ENCODE measurements at places on chromosomes 2 and 18. TPM values are rescaled to one million over a fixed set of nuclear protein-coding genes. Genes with fewer than 3 reads are reported as not detected.

GPR39 gene
- not detected for total RNA-seq

GRCh38 chr2:156156580-156156979 is 175.9 kb downstream of the NR4A2 start:
- no peak for DNase-seq

KIAA2012 gene
- not detected for total RNA-seq

GRCh38 chr2:102796337-102796736 is 34.5 kb downstream of the TMEM182 start:
- no peak for DNase-seq

DNA sequence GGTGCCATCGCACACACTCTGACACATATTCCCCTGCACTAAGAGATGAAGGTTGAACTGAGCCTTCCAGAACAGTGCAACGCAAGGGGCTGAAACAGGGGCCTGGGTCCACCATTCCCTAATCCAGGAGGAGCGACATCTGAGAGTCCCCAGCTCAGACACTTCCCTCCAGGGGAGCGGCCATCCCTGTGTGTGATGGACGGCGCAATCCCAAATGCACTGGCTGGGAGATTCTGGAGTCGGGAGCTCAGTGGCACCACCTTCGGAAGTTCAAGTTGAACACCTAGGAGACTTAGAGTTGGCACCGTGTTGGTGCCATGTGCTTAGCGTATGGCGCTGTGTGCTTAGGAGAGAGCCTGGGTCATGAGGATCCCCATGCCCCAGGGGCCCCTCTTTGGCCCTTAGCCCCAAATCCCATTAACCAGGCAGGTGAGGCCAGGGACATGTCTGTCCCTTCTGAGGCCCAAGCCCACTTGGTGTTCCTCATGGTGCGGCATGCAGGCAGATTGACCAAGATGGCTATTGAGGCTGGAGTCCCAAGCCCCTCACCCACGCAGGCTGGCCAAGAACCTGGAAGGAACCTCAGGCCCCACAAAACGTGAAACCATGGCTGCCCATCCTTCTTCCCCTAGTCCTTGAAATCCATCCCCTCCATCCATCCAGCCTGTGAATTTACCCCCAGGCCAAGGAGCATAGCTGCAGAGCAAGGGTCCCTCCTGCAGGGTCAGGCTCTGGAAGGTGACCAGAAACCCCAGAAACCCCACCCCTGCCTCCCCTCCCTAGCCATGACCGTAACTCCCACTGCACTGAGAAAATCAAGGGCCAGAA is 114.1 kb upstream of the OTOS start:
- no peak for DNase-seq

DNA sequence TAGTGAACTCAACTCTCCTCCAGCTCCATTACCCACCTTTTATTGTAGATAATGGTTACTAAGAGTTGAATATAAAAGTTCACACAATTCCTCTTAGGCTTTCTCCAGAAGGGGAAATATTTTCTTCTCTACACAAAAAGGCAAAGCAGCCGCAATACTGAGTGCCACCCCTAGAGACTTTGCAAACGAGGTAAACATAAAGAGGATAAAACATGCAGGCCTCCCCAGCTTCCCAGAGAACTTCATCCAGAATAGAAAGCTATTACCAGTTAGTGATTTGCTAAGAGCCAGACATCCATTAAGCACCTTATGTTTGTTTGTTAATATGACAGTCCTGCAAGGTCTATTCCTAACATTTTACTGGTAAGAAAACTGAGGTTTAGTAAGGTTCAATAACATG is 17.4 kb downstream of the ZNF521 start:
- DNase-seq, result no peak
